ENCODE measurements at places on chromosomes 16 and 17.

GRCh38 chr17:63835167-63835720, 7.2 kb downstream of the SMARCD2 start:
- DNase-seq = no peak

GRCh38 chr16:78324649-78325285, 225.3 kb downstream of the WWOX start:
- DNase-seq = no peak

GRCh38 chr17:61755078-61755477, 108.2 kb downstream of the BRIP1 start:
- DNase-seq = no peak

DNA sequence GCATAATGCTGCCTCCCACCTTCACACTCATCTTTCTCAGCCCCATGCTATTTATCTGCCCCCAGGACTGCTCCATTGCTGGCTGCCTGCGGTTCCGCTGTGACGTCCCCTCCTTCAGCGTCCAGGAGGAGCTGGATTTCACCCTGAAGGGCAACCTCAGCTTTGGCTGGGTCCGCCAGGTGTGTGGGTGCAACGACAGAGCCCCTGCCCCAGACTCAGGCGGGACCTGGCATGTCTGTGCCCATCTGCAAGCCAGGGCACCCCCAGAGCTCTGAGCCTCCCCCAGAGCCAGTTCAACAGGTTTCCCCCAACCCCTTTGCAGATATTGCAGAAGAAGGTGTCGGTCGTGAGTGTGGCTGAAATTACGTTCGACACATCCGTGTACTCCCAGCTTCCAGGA, 12.9 kb upstream of the ITGAD start:
- no peak for DNase-seq

- no peak for DNase-seq
These were observed 64.7 kb upstream of the SLC12A3 start for GRCh38 chr16:56800355-56800754.

Data from ecto neural progenitor cell (in vitro differentiated cells).